ENCODE measurements at places on chromosomes 13 and 19. TPM values are rescaled to one million over a fixed set of nuclear protein-coding genes. Genes with fewer than 3 reads are reported as not detected.

KLK14 gene
- total RNA-seq: 0.89 TPM

ZNF180 gene
- total RNA-seq: 3.6 TPM

DNA sequence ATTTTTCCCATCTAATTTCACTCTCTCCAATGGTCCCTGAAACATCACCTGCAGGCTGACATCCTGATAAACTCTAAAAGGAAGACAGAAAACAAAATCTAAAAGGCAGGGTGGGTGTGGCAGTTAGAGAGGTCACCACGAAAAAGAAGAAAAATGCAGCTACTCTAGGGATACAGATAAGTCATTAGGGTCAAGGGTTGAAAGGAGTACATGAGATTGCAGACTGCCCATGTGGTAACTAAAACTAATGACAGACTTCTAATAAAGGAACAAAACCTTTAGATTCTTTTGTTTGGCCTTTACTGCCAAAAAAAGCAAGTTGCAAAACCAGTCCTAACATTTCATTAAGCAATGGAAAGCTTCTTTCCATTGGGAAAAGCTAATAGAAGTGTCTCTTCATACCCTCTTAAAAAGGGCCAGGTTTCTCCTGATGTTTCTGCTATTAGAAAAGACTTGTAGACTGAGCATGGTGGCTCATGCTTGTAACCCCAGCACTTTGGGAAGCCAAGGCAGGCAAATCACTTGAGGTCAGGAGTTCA is 31.0 kb downstream of the THSD1 start:
- DNase-seq: no peak

GRCh38 chr13:20428666-20429644 is 96.7 kb downstream of the CRYL1 start:
- DNase-seq: no peak

GRCh38 chr13:20671789-20672188 is 31.7 kb upstream of the IL17D start:
- no peak for DNase-seq

- DNase-seq: peak; percentile 68
Measured at GRCh38 chr19:38617764-38618589, at the start of gene MAP4K1. TSS of gene MAP4K1 (minus strand) at chr19:38617953. CDS start at chr19:38617895, 58 bp downstream.

GRCh38 chr19:6429419-6430221 is 3.9 kb downstream of the SLC25A41 start:
- DNase-seq: no peak

DNA sequence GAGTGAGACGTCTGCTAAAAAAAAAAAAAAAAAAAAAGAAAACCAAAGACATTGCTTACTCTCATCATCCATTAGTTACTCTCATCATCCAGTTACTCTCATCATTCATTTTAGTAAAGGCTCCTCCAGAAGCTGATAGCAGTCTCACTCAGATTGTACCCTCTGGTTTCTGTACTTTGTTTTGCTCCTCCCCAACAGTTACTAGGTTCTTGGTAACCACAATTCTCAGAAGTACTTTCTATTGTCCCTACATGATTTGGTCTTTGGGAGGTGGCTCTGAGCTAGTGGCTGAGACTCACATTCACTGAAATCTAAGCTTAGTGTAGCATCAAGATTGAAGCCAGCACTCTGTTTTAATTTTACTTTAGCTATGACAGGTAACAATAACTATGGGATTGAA is 14.3 kb downstream of the ERICH4 start:
- DNase-seq: no peak

DNA sequence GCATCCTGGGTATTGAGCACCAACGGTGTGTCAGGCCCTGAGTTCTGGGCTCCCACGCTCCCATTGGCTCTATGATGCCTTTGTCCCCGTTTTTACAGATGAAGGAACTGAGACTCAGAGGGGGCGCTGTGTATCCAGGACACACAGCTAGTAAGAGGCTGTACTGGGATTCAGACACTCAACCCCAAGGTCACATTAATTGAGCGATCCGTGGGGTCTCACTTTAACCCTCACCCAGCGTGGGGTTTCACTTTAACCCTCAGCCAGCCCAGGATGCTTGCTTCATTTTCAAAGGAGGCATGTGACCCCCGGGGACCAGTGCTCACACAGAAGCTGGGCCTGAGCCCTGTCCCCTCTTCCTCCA is 42.6 kb downstream of the CYP4F22 start:
- no peak for DNase-seq

DNA sequence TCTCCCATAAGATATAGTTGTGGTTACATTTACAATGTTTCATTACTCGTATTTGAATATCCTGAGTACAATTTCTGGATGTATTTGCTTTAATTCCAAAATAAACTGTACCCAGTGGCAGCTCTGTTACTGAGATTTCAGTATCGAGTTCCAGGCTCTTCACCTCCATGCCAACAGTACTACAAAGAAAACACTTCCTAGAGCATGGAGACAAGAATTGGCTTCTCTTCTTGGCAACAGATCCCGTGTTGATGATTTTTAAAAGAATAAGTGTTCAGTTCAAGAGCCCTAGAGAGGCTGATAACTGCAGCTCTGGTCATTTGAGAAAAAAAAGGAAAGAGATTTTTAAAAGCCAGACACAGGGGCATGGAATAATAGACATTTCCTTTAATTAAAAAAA is 302.8 kb downstream of the EFNB2 start:
- no peak for DNase-seq

DNA sequence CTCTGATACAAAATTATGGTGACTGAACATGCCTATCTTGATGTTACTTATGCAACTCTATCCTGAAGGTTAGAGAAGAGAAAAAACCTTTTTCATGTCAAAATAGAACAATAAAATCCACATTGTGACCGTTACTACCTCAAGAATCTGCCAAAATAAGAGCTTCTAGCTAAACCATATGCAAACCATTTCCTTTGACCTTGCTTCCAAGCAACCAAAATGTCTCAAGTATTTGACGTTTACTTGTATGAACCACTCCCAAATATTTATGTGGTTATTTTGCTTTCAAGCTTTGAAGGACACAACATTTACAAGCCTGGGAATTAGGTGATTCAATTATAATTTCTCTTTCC is 13.9 kb downstream of the FOXO1 start:
- no peak for DNase-seq

- no peak for DNase-seq
Measured at GRCh38 chr13:19952850-19953249, 5.7 kb upstream of the ZMYM2 start.

GRCh38 chr13:77548095-77548494 is 12.6 kb downstream of the SCEL start:
- no peak for DNase-seq

- no peak for DNase-seq
Measured at GRCh38 chr19:31144075-31144870, 205.0 kb downstream of the TSHZ3 start.
